ENCODE measurements at places on chromosomes 3 and 15.

DNA sequence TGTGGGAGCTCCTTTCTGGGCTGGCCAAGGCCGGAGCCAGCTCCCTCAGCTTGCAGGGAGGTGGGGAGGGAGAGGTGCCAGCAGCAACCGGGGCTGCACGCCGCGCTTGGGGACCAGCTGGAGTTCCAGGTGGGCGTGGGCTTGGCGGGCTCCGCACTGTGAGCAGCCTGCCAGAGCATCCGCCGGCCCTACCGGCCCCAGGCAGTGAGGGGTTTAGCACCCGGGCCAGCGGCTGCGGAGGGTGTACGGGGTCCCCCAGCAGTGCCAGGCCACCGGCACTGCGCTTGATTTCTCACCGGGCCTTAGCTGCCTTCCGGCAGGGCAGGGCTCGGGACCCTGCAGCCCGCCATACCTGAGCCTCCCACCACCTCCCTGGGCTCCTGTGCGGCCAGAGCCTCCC lies 651.0 kb upstream of the ARPP21 start:
- no peak for DNase-seq

- DNase-seq: no peak
Measured at GRCh38 chr3:44845528-44846520, 15.9 kb upstream of the TMEM42 start.

GRCh38 chr15:63185206-63185605 lies 4.2 kb upstream of the RAB8B start:
- DNase-seq: no peak

- DNase-seq: no peak
Measured at GRCh38 chr3:192980632-192981031, 63.0 kb upstream of the MB21D2 start.

GRCh38 chr3:185958626-185959025 lies 20.8 kb upstream of the TRA2B start:
- no peak for DNase-seq

DNA sequence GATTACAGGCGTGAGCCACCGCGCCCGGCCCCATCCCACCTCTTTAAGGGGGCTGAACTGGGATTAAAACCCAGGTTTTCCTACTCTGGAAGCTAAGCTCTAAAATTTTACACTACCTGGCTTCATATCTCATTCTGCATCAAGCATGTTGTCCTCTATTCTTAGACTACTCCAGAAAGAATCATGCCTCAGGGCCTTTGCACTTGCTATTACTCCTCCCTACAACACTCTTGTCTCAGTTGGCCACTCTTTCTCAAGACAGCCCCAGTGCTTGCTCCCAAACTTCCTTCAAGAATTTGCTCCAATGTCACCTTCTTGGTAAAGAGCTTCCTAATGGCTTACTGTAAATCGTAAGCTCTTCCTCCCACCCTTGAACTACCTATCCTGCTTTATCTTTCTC lies 521.7 kb downstream of the MAGI1 start:
- no peak for DNase-seq

DNA sequence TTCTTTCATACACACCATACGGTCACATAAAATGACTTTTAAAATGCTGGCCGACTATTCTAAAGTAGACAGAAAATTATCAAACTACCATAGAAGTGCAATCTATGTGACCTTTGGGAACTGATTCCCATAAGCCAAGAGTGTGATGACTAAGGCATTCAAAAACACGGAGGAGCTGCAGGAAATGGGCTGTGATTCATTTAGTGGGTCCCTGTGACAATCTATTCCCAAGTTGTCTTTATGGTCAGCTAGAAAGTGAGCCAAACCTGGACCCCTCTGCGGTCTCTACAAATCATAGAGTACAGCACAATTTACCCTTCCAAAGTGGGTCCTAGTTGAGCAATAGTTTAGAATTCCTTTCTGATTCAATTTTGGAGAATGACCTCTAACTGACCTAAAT lies 251.5 kb upstream of the CBLB start:
- no peak for DNase-seq

- no peak for DNase-seq
Measured at GRCh38 chr15:94282269-94283250, 51.2 kb downstream of the MCTP2 start.

DNA sequence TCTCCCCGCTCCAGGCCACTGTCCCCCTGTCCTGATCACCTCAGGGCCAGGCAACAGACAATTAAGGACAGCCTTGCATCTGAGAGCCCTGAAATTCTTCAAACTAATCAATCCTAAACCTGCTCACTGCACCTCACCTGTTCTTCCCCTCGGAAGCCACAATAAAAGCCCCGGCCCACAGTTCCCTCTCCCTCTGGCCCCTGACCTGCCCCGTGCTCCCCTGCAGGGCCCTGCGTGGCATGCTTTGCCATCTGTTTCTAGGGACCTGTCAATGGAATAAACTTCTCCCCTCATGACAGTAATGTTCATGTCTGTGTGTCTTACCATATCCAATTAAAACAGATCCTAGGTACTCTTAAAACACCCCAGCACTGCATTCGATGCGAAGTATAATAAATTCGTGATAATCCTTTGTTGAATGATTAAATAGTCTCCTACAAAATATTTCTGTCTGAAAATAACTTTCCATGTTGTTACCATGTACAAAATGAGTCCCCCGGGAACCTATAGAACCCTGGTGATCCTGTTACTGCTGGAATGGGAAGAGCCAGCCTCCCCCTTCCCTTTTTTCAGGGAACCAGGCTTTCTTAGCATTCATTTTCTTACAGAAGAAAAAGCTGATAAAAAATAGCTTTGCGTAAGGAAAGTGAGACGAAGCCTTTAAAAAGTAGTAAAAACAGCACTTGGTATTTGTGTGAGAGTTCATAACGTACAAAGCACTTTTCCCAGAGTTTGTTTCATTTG lies 59.0 kb downstream of the ABTB1 start:
- no peak for DNase-seq

- DNase-seq: no peak
Measured at GRCh38 chr15:25972141-25972675, 109.1 kb upstream of the ATP10A start.

DNA sequence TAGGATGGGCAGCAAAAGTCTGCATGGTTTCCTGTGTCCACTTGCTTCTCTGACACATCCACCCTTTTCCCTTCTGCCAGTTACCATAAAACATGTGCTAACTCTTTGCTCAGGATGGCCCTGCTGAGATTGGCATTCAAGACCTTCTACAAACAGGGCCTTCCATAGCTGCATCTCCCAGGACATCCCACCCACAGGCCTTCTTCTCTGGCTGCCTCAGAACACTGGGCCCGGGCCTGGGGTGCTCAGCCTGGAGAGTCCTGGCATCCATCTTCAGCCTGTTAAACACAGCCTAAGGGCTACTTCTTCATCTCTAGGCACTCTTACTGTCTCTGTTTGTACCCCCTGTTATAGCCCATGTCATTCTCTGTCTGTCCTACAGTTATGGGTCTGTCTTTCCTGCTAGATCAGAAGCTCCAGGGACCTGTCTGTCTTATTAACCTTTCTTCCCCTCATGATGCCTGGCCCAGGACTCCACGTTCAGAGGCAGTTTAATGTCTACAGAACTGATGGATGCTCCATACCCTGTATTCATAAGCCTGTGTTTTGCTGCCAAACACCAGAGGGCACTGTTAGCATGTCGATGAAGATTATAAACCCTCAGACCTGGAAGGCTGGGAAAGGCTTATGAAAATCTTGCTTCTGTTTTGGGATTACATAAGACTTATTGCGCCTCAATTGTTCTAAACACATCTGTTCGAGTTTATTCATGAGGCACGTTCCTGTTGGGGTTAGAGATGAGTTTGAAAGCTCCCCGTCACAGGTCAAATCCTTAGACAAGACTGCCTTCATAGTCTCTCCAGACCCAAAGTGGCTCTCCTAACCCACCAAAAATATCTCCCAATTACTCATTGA lies 16.5 kb downstream of the SEMA3G start:
- DNase-seq: no peak

GRCh38 chr15:48458876-48459275 lies 127.6 kb downstream of the DUT start:
- no peak for DNase-seq

DNA sequence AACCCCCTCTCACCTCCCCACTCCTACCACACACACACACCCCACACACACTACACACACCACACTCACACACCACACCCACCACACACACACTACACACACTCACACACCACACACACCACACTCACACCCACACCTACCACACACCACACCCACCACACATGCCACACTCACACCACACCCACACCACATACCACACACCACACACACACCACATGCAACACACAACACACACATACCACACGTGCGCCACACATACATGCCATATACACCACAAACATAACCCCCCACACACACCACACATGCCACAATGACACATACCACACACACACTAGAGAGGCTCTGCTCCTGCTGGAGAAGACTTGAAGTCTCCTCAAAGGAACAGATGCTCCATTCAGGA lies 5.9 kb upstream of the ITPKA start:
- DNase-seq: no peak

DNA sequence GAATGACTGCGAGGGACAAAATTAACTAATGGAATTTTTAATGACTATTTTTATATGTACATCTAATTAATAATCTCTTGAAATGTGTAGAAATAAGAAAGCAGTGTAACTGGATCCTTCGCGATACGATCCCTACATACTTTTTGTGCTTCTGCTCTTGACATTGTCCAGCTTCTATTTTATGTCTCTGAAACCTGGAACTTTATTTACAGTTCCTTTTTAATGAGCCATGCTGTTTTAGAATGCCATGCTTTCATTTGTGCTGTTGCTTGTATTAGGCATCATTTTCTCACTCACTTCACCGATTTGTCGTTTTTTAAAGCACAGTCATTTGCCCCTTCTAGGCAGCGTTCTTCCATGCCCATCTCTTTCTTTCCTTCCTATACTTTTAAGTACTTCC lies 301.3 kb downstream of the EDEM1 start:
- DNase-seq: no peak

DNA sequence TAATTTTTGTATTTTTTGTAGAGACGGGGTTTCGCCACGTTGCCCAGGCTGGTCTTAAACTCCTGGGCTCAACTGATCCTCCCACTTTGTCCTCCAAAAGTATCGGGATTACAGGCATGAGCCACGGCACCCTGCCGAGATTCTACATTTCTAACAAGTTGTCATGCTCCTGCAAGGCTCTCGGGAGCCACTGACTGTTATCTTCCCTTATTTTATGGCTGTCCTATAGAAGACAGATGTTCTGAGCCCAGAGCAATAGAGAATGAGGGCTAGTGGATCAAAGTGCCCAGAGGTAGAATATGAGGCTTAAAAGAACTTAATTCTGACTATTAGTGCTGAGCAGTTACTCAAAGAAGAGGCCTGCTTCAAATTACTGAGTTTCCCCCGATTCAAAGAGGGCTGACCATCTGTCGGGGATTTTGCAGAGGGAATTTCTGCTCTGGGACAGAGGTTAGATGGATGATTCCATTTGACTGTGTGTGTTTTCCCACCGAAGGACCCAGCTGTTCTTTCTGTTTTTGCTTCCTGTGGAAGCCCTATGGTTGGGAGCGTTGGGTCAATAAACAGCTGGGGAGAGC lies 39.5 kb downstream of the ITPR1 start:
- no peak for DNase-seq

DNA sequence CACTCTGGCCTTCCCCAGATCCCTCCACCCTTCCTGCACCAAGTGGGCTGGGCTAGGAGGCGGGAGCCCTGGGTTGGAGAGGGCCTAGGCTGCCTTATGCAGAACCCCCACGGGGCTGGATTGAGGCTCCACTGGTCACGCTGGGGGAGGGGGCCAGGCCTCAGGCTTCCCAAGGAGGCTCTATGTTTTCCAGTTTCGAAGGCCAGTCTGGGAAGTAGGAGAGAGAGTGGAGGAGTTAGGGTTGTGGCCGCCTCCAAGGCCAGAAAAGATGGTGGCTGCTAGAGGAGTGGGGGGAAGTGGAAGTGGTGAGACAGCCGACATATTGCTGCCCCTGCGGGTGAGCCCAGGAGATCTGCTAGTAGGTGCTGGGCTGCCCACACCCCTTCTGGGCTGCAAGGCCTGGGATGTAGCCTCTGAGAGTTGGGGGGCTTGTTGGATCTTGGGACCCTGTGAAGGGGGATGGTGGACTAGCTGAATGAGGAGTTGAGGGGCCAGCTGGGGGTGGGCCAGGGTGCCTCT lies 1.2 kb downstream of the GNAI2 start:
- no peak for DNase-seq

- DNase-seq: peak; percentile 52
Measured at GRCh38 chr15:64809649-64810496, 15.6 kb downstream of the PIF1 start.

DNA sequence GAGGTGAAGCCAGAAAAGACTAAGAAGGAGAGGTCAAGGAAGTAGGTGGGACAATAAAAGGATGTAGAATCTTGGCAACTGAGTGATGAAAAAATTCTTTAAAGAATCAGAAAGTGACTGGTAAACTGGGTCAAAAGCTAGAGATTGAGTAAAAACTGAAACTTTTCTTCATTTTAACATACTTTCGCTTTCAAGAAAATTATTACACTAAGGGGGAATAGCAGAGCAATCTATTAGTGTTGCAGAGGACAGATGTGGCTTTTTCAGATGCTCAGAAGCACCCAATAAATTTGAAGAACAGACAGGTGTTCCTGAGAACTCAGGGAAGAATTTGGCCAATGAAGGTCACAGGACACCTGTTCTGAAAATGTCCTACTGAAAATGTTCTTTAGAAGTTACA lies 805.4 kb upstream of the ALCAM start:
- DNase-seq: no peak

DNA sequence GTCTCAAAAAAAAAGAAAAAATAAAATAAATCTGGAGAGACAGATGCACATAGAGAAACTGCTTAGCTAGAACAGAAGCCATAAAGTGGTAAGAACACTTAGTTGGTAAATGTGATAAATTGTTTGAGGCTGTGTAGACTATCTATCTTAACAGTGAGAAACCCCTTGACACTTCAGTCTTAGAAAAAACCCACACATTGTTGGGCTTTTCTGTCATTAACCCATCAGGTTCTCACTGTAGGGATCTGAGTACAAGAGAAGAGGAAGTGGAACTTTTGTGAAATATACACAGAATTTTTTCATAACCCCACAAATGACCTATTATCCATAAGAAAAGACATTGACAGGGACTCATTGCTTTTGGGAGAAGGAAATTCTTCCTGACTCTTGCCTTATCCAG lies 24.4 kb downstream of the TP63 start:
- no peak for DNase-seq

GRCh38 chr15:77454265-77454664 lies 33.6 kb downstream of the HMG20A start:
- no peak for DNase-seq

DNA sequence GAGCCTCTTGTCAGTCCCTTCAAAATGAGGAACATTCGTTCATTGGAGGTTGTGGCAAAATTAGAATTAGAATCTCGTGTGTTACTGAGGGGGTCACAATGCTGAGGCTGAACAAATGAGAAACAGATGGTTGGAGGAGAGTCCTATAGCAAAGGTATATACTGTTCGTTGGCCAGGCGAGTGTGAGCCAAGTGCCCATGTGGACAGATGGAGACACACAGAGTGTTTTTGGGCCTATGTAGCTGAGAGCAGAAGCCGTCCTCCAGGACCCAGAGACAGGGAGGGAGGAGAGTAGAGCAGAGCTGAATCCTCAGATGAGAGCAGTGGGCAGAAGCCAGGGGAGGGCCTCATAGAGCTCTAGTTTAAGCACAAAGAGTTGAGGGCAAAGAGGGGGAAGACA lies 98.9 kb downstream of the NR1D2 start:
- DNase-seq: no peak

Measured in stimulated activated CD4-positive, alpha-beta T cell treated with anti-CD3 and anti-CD28 coated beads, Interleukin-1b, Interleukin-23, amount 100 ng/mL, for 1 hour (primary cell).